ENCODE measurements at places on chromosomes 16 and 17.

- DNase-seq: peak; percentile 58
Measured at GRCh38 chr16:600781-601180, 10.9 kb downstream of the RAB40C start.

DNA sequence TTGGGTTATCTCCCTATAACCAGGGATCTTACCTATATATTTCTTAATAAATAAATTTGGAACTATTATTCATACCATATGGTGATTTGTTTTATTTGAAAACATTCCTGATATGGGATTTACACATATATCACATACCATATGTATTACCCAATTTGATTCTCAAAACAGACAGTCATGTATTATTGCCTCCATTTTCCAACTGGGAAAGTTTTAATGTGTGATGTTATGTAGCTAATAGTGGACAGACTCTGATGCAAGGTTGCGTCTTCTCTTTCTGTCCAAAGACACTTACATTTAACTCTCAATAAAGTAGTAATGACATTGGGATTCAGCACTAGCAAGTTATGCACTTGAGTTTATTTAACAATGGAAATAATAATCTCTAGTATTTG is 1.1 kb downstream of the KRTAP9-9 start:
- no peak for DNase-seq

GRCh38 chr17:39101091-39101490 is 50.3 kb downstream of the PLXDC1 start:
- DNase-seq: no peak

GRCh38 chr16:71631776-71632175 is 5.8 kb downstream of the MARVELD3 start:
- no peak for DNase-seq

DNA sequence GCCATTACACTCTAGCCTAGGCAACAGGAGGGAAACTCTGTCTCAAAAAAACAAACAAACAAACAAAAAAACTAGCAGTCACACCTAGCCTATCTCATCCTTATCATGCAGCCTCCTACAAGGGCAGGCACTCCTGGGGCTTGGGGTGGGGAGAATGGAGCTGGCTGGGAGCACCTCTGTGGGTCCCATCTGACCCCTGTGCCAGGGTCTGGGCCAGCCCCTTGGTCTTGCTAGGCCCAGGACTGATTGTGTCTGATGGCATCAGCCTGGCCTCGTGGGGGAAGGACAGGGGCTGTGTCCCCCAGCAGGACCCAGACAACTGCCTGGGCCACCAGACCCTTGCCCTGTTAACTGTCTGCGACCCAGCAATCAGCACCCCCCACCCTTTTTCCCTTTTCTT is 49.8 kb downstream of the SREBF1 start:
- DNase-seq: no peak

DNA sequence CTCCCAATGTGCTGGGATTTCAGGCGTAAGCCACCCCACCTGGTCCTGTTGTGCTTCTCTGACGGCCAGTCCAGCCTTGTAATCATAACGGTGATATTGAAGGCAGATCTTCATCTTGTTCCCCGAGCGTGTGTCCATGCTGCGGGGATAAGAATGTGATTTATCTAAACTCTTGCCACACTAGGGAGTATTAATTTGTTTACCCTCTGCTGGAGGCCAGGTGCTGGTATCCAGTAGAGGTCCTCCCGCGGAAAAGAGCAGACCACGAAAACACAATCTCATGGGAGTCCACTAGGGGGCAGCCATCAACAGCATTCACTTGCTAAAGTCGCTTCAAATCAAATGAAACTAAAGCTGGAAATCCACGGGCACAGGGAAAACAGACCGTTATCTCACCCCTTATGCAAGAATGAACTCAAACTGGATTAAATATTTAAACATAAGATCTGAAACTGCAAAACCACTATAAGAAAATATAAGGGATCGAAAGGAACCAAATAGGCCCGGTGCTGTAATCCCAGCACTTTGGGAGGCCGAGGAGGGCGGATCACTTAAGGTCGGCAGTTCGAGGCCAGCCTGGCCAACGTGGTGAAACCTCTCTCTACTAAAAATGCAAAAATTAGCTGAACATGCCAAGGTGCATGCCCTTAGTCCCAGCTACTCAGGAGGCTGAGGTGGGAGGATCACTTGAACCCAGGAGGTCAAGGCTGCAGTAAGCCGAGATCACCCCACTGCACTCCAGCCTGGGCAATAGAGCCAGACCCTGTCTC is 22.3 kb upstream of the RBBP6 start:
- peak; percentile 94 for DNase-seq
